ENCODE measurements at places on chromosomes 5 and 9.

- no peak for DNase-seq
Observed at GRCh38 chr5:176491101-176491502, 42.9 kb downstream of the FAF2 start.

GRCh38 chr9:107539427-107540163 lies 50.0 kb upstream of the KLF4 start:
- no peak for DNase-seq

- DNase-seq: no peak
Observed at GRCh38 chr9:113511047-113511521, 47.6 kb downstream of the RGS3 start.

DNA sequence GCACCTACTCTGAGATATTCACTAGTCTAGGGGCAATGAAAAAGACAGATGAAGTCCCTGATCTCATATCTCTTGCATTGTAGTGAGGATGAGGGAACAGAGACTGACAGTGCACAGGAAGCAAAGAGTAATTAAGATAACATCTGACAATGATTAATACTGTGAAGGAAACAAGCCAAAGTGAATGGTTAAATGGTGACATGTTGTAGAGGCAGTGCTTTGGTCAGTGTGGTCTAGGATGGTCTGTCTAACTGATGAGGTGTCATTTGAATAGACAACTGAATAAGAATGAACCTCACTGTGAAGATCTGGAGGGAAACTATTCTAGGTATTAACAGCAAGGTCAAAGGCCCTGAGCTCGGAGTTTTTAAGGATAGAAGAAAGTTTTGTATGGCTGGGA lies 333.3 kb upstream of the GRIA1 start:
- no peak for DNase-seq

GRCh38 chr5:85865296-85865695 lies 752.4 kb upstream of the COX7C start:
- no peak for DNase-seq

DNA sequence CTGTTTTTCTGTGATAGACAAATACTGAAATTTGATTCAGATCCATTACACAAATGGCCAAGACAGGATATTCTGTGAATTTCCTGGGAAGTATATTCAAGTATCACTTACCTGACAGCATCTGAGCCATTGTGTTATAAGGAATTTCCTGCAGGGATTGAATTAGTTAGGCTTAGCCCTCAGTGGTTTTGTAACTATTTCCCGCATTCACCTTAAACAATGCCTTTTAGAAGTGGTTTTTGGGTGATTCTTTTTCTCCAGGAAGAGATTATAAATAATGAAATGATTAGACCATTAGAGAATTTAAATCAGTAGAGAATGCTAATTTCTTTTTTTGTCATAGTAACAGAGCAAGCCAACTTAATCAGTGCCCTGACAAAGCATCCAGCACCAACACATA lies 30.6 kb downstream of the ITGA1 start:
- no peak for DNase-seq

DNA sequence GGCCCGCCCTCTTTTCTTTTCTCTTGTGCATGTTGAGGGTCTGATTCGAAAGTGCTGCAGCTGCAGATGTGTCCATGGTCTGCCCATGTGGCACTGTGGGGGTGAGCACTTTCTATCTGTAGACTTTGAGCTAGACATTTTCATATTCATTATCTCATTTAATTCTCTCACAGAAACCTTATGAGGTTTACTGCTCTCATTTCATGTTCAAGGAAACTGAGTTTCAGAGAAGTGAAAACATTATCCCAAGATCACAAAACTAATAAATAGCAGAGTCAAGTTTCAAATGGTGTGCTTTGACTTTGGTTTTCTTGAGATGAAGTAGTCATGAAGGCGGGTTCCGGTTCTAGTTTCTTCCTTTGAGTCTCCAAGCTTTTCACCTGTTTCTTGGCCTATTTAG lies 536.5 kb upstream of the ZNF462 start:
- DNase-seq: no peak
